Stimulated activated CD8-positive, alpha-beta memory T cell treated with anti-CD3 and anti-CD28 coated beads, Interleukin-7, amount 100 ng/mL, for 48 hours (primary cell): ENCODE measurements at places on chromosomes 1 and 21.

- no peak for DNase-seq
These were observed 14.1 kb downstream of the ZNF697 start for GRCh38 chr1:119634016-119634415.

DNA sequence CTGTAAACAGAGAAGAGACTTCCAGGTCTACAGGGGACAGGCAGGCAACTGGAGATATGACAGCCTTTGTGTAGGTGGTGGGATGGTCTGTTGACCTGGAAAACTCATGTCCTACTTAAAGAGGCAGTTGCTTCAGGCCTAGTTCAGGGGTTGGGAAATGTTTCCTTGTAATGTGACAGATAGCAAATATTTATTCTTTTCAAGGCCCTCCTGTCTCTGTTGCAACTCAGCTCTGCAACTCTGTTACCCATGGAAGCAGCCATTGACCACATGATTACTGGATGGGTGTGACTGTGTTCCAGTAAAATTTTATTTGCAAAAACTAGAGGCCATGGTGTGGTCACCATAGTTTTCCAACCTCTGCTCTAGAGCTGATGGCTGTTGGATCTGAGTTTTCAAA is 341.9 kb downstream of the PTBP2 start:
- no peak for DNase-seq

DNA sequence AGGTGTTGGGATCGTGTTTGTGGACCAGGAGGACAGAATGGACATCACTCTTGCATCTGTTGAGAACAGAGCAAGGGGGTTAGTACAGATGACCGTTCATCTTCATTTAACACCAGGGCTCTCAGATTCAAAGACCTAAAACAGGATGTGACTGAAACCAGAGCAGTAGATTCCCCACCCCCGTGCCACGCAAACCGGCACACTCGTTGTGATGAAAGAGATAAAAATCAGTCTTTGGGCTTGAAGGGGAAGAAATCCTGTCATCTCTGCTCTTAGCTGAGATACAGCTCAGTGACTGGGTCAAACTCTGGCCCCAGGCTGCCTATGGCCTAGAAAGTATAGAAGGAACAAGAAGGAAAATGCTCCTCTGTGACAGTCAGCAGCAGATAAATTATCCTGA is 146.2 kb upstream of the KRTAP19-8 start:
- peak; percentile 82 for DNase-seq

DNA sequence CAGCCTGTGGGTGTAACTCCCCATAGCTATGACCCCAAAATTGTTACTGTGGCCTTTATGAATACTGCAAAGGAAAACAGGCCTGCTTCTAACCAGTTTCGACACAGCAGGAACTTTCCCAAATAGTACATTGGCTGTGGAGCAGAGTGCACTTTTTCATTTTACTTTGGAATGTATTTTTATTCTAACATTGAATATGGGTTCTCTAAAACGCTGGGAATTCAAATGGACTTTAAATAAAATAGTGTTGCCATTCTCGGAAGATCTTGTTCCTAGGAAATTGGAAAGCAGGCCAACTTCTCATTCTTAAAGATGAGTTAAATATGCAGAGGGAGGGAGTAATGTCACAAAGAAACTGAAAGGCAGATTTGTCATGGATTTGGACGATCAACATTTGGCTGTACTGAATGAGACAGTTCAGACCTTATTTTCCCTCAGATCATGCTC is 39.6 kb upstream of the ARHGAP29 start:
- no peak for DNase-seq

DNA sequence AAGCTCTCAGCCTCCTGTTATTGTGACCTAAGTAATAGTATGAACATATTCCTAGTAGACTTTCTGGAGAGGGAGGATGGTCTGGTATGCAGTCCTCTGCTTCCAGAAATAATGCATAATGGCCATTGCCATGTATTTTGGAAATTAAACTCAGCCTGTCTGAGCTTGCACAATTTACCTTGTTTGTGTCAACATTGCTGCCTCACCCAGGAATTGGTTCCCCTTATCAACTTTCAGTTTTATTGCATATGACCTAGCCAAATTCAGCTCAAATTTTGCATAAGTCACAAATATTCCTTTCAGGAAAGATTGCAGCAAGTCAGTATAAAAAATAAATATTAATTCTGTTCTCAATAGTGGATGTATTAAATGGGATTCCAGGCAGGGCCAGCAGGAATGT is 101.9 kb upstream of the SLC5A9 start:
- DNase-seq: no peak

- no peak for DNase-seq
These were observed 1301.4 kb downstream of the PLA2G4A start for GRCh38 chr1:188129856-188130838.

- DNase-seq: no peak
These were observed 407.6 kb upstream of the DEPDC1 start for GRCh38 chr1:68904477-68904876.

- DNase-seq: no peak
These were observed 21.7 kb upstream of the FAAH start for GRCh38 chr1:46372431-46372830.

DNA sequence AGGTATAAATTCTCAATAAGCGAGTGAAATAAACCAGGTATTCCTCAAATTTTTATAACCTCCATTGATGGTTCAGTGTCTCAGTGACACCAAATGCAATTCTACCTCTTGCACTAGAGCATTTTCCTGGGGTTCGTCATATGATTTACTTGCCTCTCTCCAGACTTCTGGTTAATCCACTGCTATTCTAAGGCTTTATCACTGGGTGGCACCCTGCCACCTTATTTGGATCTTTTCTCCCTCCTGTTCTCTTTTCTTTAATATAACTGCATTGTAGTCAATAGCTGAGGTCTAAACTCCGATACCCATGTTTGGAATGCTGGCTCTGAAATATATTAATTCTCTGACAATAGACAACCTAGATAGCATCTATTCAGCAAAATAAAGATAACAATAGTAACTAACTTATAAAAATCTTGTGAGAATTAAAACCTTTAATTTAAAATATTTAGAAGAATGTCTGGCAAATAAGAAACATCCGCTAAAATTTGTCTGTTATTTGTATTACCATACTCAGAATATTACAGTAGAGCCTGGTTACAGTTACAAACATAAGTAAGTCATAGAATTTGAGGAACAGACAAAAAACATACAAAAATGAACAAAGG is 436.4 kb downstream of the PLA2G4A start:
- DNase-seq: no peak

DNA sequence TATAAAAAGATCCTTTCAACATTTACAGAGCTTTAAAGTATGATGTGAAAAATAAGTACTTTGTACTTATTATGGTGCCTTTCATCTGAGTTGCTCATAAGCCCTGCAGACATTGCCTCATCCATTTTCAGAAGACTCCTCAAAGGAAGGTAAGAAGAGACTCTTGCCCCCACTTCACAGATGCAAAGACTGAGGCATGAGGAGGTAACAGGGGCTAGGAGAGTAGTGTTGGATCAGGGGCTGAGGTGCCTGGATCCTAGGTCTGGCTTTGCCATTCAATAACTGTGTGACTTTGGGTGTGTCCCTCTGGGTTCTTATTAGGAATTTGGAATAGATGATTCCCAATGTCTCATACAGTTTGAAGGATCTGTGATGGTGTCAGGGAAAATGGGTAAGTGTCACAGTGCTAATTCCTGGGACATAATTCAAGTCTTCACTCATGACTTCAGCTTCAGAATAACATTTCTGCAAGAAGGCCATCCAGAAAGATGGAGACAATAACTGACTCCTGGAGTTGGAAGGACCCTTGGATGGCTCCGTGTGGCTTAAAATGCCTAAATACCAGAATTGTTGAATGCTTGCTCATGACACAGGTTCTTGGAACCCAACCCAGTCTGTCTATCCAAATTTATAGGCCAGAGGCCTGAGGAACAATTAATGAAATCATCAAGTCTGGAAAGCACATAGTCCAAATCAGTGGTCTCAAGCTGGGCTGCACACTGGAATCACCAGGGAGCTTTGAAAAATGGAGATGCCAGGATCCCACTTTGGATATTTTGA is 93.1 kb upstream of the RUNX1 start:
- no peak for DNase-seq

- no peak for DNase-seq
These were observed 13.4 kb upstream of the PEF1 start for GRCh38 chr1:31657972-31658510.

DNA sequence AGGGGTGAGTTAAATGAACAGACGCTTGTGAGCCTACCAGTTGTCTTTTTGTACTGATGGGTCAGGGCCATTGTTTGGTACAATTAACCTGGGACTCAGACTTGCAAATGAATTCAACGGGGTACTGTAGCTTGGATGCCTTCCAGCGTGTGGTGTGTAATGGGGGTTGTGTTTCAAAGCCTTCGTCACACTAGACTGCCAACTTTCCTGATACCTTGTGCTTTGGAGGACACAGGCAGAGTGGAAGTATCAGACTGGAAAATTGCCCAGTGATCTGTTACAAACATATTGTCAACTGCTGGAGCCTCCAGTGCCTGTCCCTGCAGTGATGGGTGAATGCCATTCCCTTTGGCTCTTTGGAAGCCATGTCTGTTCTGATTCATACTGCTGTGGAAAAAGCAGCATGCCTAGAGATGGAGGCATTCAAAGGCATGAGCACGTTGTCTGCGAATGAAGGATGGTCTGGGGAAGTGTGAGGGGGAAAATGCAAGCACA is 384.5 kb downstream of the LMX1A start:
- no peak for DNase-seq

- no peak for DNase-seq
These were observed 5.2 kb downstream of the DIO1 start for GRCh38 chr1:53899206-53899628.

DNA sequence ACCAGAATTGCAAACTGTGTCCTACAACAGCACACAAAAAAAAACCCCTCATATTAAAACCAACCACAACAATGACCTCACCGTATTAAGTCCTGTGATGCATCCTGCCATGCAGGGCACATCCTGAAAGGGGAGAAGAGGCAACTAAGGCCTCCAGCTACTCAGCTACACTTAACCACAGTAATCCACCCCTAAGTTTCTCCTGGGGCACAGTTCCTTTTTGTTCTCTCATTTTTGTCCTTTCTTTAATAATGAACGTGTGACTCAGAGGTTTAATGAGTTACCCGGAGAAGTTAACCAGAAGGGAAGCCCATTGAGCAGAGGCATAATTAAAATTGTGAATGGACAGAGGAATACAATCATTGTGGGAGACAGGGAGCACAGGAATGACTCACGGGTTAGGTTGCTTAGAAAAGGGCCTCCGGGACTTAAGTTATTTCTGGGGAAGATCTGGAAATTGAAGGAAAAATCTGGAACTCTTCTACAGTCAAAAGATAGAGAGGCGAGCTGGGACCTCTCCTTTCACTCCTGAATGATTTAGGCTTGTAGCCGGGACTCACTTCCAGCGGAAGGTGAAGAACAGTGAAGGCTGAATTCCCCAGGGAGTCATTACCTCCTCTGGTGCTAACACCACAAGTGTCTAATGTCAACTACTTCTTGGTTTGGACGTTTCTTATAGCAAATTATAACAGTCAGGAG is 36.9 kb upstream of the HIVEP3 start:
- no peak for DNase-seq

- DNase-seq: no peak
These were observed 263.2 kb upstream of the RGS18 start for GRCh38 chr1:191895049-191895448.

- DNase-seq: no peak
These were observed 3.2 kb downstream of the B3GALNT2 start for GRCh38 chr1:235500971-235501540.

- DNase-seq: no peak
These were observed 77.0 kb upstream of the LRRC8D start for GRCh38 chr1:89743788-89744187.

GRCh38 chr1:220751111-220751510 is 3.0 kb downstream of the MTARC2 start:
- no peak for DNase-seq

GRCh38 chr1:65265651-65266351 is 43.5 kb upstream of the DNAJC6 start:
- no peak for DNase-seq

DNA sequence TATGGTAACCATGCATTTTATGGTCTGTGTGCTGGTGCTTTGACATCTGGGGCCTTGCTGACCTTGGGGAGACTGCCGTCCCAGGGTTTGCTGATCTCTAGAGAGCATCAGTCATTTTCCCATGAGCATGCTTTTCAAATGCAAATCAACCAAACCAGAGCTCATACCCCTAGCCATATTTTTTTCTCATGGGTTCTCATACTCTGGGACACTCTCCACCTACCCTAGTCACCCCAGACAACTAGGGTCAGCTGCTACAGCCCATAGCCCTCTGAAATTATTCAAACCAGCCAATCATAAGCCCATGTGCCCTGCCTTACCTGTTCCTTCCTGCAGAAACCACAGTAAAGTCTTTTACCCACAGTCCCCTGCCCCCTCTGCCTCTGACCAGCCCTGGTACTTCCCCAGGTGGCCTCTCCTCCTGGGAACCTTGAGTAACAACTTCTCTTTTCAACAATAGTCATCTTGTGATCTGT is 132.0 kb downstream of the MAP3K21 start:
- DNase-seq: no peak

- DNase-seq: no peak
These were observed 382.3 kb downstream of the PRDM2 start for GRCh38 chr1:14082331-14082730.

- no peak for DNase-seq
These were observed 46.7 kb downstream of the GALNT2 start for GRCh38 chr1:230113593-230114236.

GRCh38 chr1:35605071-35605866 is 32.2 kb downstream of the TFAP2E start:
- DNase-seq: no peak

GRCh38 chr1:230698130-230698529 is 15.8 kb downstream of the AGT start:
- DNase-seq: no peak

GRCh38 chr1:1678581-1679380 is 13.8 kb downstream of the SLC35E2B start:
- DNase-seq: peak; percentile 59

- DNase-seq: no peak
These were observed 90.9 kb downstream of the LYPLAL1 start for GRCh38 chr1:219264561-219264960.

GRCh38 chr1:61124696-61125095 is 42.3 kb downstream of the NFIA start:
- no peak for DNase-seq

- no peak for DNase-seq
These were observed 46.9 kb downstream of the SLC45A1 start for GRCh38 chr1:8364528-8365442.

DNA sequence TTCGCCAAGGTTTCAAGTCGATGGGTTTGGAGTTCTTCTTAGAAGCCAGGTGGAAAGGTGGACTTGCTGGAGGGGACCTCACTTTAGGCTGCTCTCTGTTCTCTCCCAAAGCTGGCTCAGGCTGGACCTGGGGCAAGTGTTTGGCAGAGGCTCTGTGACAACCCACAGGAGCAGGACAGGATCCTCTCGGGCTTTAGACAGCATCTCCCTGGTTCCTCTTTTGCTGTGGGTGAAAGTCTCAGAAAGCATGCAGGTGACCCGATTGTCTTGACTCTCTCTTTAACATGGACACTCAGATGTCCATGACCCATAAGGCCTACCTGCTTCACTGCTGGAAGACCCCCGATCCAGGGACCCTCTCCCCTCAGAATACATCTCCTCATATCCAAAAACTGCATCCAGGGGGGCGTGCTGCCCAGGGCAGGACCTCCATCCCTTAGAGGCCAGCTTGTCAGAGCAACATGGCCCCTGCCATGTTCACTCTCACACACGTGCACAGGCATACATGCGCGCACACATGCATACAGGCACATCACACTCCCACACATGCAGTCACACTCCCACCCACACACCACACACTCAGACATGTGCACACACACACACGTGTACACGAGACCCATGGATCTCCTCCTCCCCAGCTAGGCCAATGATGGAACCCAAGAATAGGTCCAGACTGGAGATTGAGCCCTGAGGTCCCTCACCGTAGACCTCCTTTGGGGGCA is 21.3 kb downstream of the MRPL37 start:
- DNase-seq: no peak

GRCh38 chr1:167357305-167357704 is 136.6 kb downstream of the POU2F1 start:
- no peak for DNase-seq
